ENCODE measurements at places on chromosomes 4 and X. TPM values are rescaled to one million over a fixed set of nuclear protein-coding genes. Genes with fewer than 3 reads are reported as not detected.

The CXCL11 gene
- total RNA-seq = 0.10 TPM

The CXCL3 gene
- total RNA-seq = 6.1 TPM

The ABCG2 gene
- total RNA-seq = 25.9 TPM

The PCDH10 gene
- 0.09 TPM for total RNA-seq

The NPNT gene
- total RNA-seq = 0.19 TPM
